ENCODE measurements at places on chromosomes 2 and 18.

DNA sequence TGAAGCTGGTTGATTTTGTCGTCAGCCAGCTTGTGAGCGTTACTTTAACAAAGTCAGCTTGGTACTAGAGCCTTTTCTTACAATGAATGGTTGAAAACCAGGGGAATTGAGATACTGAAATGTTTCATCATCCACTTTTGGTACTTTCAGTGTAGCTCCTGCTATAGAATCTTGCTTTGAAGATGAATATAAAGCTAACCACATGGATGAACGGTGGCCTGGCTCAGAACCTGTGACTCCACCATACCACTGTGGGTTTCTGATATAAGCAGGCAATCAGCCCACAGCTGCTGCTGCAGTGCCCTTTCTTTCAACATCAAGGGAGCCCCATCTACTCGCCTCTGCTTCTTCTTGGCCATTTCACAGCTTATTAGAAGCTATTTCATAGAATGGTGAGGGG is 53.2 kb upstream of the GPR45 start:
- DNase-seq = no peak

DNA sequence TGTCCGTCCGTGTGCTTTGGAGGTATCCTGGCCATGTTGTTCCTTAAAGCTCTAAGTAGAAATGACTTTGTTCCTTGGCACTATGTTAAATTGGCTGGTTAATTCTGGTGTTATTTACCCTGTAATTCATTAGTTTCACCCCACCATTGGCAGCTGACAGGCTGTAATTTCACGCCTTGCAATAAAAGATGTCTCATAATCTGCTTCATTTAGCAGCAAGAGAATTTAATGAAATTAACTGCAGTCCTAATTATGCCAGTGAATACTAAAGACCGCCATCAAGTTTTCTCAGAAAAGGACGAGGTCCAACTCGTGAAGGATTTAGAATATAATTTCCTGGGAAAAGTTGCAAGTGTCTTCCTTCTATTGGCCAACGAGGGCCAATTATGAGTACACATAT is 319.2 kb downstream of the GBX2 start:
- no peak for DNase-seq

GRCh38 chr18:43486462-43486861 is 209.2 kb upstream of the SYT4 start:
- no peak for DNase-seq

DNA sequence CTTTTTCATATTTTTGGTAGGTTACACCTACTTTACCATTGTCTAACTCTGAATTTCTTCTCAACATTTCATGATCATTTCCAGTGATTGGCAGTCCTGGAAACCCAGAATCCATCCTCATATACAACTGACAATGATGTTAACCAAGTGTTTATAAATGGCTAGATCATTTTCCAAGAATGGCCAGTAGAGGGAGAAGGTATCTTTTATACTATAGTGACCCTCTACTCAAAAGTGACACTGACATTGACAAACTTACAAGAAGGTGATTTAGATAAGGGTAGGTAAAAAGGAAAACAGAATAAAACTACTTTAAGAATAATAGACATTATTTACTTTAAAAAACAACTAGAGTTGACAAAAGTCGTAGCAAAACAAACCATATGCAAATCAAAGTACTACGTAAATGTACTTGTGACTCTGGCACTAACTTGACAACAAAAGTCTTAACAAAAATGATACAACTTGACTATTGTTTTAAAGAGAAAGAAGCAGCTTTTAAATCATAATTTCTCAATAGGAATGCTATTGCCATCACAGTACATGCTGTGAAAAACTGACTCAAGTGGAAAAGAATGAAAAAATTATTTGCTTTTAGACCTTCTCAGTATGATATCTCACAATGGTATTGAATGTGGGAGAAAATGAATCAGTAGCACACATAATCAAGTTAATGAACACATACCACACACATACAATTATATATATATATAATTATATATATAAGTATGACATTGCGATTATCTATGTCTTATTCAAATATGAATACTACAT is 76.6 kb upstream of the GRB14 start:
- peak; percentile 63 for DNase-seq

- peak; percentile 86 for DNase-seq
Measured at GRCh38 chr18:31401156-31402025, 24.8 kb downstream of the DSG4 start.

DNA sequence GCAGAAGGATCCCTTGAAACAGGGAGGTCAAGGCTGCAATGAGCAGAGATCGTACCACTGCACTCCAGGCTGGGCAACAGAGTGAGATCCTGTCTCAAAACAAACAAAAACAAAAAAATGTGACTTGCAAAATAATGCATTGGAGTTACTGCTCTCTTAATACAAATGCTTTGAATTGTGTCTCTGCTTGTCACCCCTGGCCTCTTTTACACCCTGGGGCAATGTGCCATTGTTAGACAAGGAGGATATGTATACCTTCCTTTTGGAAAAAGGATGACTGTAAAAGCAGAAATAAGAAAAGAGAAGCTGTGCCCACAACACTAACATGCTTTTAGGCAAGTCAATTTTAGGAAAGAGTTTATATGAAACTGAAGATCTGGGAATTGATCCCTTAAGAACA is 20.8 kb upstream of the C2orf74 start:
- no peak for DNase-seq

DNA sequence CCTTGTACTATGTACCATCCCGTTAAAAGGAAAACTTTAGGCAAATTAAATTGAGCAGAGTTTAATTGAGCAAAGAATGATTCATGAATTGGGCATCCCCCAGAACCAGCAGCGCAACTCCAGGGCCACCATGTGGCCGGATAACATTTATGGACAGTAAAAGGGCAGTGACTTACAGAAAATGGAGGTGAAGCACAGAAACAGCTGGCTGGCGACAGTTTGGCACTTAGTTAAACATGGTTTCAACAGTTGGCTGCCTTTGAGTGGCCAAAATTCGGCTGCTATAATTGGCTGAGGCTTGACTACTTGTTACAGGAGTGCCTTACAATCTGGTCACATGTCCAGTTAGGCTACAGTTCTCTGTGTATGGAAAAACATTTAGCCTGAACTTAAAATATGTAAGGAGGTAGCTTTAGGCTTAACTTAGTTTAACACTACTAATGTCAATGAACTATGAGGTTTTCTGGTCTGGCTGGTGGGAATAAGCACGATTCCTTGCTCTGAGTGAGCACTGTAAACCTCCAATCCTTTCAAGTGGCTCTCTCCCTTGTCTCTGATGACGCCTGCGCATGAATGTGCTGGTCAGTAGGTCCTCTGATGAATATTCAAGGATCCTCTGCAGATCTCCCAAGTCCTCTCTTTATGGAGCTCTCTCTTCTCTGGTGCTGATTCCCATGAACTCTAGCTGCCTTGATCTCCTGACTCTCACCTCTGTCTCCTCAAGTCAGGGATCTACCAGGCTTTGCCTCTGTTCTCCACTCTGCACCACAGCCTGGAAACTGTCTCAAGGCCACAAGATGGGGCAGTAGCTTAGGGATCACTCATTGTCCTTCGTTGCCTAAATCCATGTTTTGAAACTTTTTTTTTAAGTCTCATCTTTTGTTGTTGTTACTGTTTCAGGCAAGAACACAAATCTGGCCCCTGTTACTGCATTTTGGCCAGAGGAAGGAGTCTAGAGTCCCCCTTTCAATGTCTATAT is 24.4 kb upstream of the RAB31 start:
- peak; percentile 84 for DNase-seq

GRCh38 chr18:2985628-2986027 is 27.3 kb downstream of the LPIN2 start:
- peak; percentile 82 for DNase-seq

DNA sequence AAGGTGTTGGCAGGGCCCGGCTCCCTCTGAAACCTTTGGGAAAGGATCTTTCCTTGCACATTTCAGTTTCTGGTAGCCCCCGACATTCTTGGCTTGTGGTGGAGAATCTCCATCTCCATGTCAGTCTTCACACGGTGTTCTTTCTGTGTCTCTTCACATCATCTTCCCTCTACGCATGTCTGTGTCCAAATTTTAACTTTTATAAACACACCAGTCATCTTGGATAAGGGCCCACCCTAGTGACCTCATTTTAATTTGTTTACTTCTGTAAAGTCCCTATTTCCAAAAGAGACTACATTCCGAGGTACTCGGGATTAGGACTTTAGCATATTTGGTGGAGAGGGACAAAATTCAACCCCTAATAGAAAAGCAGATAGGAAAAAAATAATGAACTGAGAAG is 138.4 kb downstream of the GALNT3 start:
- no peak for DNase-seq

DNA sequence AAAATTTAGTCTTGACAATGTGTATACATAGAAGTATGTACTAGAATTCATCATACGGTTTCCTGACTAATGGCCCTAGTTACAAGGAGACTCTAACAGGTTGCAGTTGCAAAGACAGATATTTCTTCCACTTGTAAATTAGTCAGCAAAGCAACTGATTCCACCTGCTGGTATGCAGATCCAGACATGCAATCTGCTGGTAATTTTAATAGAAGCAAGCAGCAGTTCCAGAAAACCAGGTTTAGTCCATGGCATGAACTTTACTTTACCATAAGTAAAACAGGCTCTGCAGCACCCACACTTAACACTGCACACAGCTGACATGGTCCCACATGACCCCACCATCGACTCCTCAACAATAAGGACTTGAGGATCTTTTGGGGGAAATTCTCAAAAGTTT is 110.9 kb upstream of the SP3 start:
- no peak for DNase-seq

DNA sequence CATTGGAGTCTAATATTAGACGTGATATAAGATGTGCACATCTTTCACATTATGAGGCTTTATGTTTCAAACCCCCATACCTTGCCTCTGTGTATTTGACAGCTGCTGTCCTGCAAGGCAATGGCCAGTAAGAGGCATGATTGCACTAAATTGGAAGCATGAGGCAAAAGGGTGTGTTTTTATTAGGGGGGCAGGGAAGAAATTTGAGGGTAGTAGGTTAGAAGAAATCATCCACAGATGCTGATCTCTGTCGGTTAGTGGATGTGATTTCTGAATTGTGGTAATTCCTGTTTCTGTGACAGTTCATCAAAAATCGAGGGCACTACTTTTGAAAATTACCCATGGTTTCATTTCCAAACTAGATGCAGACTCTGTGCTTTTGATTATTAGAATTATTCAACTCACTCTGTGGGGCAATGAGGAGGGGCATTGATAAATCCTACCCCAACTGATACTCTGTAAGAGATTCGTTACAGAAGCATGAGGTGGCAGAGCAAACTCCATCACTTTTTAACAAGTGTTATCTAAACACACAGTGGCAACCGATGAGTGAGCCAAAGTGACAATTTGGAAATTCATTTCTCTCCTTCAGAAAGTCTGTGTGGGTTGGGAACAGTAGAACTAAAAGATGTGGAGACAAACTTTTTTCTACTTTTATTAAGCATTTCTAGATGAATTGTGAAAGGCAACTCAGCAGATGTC is 453.0 kb downstream of the ARHGAP15 start:
- DNase-seq = no peak

- no peak for DNase-seq
Measured at GRCh38 chr2:207956771-207957170, 68.6 kb downstream of the PLEKHM3 start.

- DNase-seq = no peak
Measured at GRCh38 chr2:54088191-54088634, 27.2 kb upstream of the ACYP2 start.

DNA sequence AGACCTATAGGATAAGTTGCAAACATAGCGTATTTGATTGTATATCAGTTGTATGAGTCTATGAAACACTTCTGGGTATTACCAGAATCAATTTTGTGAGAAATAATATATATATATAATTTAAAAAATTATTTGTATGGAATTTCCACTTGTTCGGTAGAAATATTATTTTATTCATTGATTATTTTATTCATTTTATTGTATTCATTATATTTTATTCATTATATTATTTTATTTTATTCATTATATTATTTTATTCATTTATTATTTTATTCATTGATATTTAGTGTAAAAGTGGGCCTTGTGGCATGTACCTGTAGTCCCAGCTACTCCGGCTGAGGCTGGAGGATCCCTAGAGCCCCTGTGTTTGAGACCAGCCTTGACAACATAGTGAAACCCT is 268.9 kb downstream of the ZNF407 start:
- no peak for DNase-seq

DNA sequence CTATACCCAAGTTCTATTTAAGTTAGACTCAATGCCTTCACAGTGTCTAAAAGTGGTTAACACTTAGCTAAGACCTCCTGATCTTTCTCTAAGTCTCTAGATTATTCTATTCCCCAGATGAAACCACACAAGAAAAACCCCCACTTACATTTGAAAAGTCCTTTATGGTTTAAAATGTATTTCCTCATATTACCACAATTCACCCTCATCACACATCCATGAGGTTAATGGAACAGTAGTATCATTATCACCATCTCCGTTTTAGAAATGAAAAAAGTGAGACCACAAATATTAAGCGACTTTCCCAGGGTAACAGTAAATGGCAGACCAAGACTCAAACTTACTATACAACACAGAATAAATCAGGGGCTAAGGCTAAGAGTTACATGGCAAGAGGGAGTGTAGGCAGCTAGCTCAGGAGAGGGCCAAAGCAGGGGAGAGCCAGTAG is 28.6 kb downstream of the EPG5 start:
- no peak for DNase-seq

- DNase-seq = no peak
Measured at GRCh38 chr2:72128843-72129227, 18.8 kb downstream of the CYP26B1 start.

DNA sequence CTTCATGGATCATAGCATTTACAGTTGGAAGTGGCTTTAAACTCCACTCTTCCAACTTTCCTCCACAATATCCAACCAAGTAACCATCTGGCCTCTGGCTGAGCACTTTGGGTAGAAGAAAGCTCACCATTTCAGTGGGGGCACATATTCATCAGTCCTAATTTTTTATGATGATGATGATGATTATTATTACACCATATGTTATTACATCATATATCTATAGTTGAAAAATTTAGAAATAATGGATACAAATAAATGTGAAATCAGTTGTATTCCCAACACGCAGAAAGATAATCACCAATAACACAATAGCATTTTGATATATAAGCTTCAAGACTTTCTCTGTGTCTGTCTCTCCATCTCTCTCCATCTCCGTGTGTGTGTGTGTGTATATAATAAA is 26.6 kb upstream of the ZCCHC2 start:
- no peak for DNase-seq

GRCh38 chr2:112520234-112520783 is 22.0 kb upstream of the POLR1B start:
- DNase-seq = no peak

DNA sequence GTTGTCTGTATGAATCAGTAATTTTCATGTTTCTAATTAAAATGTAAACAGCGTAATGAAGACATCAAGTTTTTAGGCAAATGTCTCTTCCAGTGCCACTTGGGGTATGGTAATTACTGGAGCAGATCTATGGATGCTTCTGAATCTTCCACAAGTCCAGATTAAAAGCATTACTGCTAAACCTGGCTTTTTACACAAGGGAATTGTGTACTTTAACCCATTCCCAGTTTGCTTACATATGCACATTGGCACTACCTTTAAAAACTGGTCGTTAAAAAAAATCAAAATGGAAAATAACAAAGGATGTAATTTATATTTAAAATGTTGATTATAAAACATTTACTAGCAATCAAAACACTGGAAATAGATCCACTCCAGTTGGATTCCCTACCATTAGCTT is 19.7 kb downstream of the FIGN start:
- DNase-seq = no peak

GRCh38 chr18:40867459-40867858 is 1087.6 kb upstream of the PIK3C3 start:
- DNase-seq = no peak
